ENCODE measurements at places on chromosomes 2 and 18.
A peak's percentile ranks its signal among the peaks of the same experiment; 100 is the strongest.

- peak; percentile 63 for DNase-seq
Observed at GRCh38 chr2:143936848-143937722, 582.8 kb downstream of the ZEB2 start.

GRCh38 chr18:78295262-78295661 is 684.4 kb upstream of the SALL3 start:
- DNase-seq = no peak

- DNase-seq = no peak
Observed at GRCh38 chr2:71932780-71933466, 214.7 kb downstream of the CYP26B1 start.

DNA sequence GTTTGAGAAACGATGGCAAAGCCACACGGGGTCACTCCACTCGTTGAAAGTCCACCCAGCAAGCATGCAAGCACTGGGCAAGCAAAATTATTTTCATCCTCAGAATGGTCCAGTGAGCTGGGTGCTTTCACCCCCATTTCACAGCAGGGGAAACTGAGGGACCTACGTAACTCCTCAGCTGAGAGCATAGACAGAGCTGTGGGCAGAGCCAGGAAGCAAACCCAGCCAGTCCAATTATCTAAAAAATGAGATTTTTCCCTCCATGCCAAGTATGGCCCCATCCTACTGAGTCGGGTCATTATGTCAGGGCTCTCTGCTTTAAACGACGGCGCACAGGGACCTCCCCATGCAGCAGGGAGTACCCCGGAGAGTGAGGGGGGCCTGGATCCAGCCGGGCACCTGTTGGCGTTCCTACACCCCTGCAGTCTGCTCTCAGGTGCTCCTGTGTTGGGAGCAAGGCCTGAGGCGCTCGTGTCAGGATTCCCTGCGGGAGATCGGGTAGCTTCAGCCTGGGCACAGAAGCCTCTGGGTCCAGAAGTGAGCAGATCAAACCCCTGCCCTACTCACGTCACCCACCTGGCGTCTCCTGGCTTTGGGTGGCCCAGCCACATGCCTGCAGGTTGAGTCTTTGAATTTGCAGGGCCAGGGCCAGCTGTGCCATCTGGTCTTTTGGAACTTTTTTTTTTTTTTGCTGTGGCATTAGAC is 17.3 kb downstream of the TWIST2 start:
- DNase-seq = no peak

DNA sequence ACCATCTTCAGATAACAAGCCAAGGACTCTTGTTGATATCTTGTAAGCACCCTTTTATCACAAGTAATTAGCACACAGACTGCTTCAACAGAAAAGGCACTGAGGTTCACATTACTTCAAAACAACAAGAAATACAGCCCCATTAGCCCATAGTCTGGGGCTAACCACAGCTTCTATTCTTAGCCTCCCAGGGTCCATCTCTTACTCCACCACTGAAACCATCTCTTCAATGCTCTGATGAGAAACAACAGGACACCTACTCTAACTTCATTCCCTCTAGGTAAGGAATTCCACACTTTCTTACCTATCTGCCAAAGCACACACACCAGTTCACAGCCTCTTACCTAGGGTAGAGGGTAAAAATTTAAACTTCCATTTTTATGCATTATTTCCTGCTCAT is 26.4 kb upstream of the CYTIP start:
- no peak for DNase-seq

- no peak for DNase-seq
Observed at GRCh38 chr18:12324991-12325725, 17.1 kb downstream of the TUBB6 start.

GRCh38 chr2:239936838-239937581 is 88.1 kb downstream of the NDUFA10 start:
- no peak for DNase-seq

GRCh38 chr2:238168196-238169047 is 9.7 kb downstream of the ERFE start:
- DNase-seq = no peak

- DNase-seq = no peak
Observed at GRCh38 chr2:18704276-18704675, 114.9 kb upstream of the NT5C1B start.

- no peak for DNase-seq
Observed at GRCh38 chr2:50480507-50480906, 551.4 kb downstream of the NRXN1 start.

DNA sequence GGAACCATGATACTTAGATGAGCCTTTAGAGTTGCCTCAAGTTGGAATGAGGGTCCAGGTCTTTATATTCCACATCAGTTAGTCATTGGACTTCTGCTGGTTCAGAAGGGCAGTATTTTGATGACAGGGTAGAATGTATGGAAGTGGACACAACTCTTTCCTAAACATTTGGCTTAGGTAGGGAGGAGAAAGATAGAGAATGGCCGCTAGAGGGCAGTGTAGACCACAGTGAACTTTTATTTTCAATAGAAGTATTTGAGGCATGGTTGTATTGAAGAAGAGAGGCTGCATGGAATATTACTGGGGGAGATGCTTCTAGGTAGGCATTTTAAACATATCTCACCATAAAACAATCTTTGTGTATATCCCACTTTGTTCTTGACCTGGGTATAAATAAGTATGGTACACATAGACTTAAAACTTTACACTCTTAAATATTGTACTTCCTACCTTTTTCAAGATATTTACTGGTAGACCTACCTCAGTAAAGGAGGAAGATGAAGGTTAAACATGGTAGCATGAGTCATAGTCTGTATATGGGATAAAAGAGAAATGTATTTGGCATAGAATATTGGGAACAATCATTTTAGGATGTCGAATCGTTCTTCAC is 497.6 kb upstream of the FAM98A start:
- DNase-seq = peak; percentile 82

DNA sequence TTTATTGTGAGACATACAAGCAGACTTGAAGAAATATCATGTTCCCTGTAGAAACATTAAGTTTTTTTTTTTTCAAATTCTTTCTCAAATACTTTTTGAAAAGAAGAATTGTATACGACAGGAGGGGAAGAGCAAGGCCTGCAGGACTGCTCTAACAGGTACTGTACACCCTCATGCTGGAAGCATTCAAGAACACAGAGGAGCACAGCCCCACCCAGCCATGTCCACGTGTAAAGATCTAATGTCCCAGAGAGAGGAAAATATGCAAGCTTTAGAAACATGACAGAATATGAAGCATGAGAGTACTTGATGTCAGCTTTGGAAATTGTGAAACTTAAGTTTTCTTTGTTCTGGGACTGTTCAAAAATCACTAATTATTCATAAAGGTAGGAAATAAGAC is 191.6 kb downstream of the TTC32 start:
- no peak for DNase-seq

- peak; percentile 99 for DNase-seq
Observed at GRCh38 chr2:174487108-174487819, 435 bp upstream of the GPR155 start.

GRCh38 chr2:176234940-176235339 is 34.3 kb upstream of the MTX2 start:
- no peak for DNase-seq

DNA sequence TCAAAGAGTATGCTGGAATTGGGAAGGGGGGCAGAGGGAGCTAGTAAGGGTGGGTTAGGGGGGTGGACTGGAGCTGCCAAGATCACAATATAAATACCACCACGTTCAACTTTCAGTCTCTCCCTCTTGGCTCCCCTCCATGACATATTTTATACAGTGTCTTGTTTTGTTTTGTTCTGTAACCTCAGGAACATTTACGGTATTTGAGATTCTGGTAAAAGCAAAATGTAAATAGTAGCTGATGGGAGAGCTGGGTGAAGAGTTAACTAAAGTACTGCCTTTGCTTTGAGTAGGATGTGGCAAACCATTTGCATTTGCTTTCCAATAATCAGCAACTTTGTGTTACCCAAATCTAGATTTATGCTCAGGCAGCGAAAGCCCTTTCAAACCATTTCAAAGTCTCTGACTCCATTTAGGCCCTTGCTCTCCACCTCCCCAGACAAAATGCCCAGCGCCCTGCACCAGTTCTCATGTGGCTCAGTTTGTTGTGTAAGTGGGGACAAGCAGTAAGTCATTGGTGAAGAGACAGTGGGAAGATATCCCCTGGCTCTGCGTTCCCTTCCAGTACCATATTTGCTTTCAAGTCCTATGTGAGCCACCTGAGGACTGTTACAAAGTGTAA is 17.4 kb downstream of the IRS1 start:
- no peak for DNase-seq

All from Ammon's horn (tissue), 1 donor.